Uterus (tissue), 4 donors: ENCODE measurements at places on chromosomes 4 and X. TPM values are rescaled to one million over a fixed set of nuclear protein-coding genes. Genes with fewer than 3 reads are reported as not detected.

Gene ANKRD50
- 17.7 TPM for total RNA-seq

Gene NAAA
- total RNA-seq: 109 TPM

Gene GAB3
- total RNA-seq: 34.1 TPM

Gene RAB41
- total RNA-seq: not detected

Gene MAGED2
- 142 TPM for total RNA-seq

Gene DACH2
- total RNA-seq: not detected

DNA sequence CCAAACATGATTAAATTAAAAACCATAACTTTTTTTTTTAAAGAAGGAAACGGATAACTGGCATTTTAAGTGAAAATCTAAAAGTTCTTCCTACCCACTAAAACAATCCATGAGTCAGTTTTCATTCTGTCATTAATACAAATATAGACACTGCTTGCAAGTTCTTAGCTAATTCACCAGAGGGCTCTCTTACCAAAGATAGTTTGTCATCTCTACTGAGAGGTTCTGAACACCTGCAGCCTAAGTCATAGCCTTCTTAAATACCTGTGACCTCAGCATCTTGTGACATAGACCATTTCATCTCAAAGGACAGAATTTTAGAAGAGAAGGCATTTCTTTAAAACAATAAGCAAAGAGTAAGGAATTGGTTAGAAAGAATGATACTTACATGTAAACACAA is 65.3 kb upstream of the FAM120C start:
- DNase-seq: no peak

- DNase-seq: no peak
Observed at GRCh38 chr4:88573276-88573980, 18.9 kb upstream of the HERC3 start.

- peak; percentile 73 for DNase-seq
Observed at GRCh38 chr4:8050555-8051206, 107.9 kb downstream of the ABLIM2 start.

DNA sequence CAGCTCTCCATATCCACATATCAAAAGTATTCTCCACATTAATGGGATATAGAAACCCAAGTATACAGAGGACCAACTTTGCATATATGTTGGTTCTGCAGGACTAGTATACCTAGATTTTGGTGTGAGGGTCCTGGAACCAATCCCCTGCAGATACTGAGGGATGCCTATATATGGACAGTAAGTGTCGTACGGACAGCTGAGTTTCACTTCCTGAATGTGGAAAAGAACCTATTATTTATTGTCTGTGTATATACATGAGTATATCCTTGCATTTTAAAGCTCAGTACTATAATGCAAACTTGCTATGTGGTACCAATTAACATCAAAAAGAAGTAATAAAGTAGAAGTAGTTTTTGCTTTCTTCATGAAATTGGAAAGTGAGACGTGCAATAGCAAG is 101.9 kb downstream of the FBXW7 start:
- no peak for DNase-seq

- no peak for DNase-seq
Observed at GRCh38 chr4:148141501-148141900, 300.7 kb downstream of the NR3C2 start.

DNA sequence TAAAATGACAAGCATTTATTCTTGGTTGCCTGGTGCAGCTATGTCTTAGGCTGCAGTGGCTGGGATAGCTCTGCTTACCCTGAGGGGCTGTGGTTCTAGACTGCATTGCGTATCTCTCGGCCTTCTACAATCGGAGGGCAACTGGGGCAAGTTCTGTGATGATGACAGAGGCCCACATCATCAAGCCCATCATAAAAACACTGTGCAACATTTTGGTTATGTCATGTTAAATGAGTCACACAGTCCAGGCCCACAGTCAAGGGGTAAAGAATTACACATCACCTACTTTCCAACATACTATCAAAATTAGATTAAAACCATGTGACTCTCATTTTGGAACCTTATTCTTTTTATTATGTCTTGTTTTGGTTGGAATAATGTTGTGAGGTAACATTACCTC is 120.2 kb upstream of the GUCY1A1 start:
- DNase-seq: no peak
